ENCODE measurements at places on chromosomes 6 and 20.

DNA sequence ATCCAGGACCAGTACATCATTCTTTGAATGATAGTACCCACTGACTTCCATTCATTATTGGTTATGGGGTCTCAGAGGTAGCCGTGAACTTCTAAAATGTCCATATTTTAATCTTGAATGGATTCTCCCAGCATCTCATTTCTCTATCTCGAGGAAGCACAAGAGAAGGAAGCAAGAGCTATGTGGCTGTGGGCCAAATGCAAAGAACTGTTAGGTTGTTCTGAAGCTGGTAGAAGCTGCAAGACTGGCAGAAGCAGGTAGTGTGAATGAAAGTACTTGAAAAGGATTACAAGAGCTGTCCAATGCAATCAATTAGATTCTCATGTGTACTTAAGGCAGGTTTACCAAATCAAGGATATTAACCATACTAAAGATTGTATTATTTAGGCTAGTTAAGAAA, 1131.8 kb downstream of the GRIK2 start:
- DNase-seq = no peak

GRCh38 chr6:35181933-35182612, 31.7 kb upstream of the SCUBE3 start:
- DNase-seq = no peak

- no peak for DNase-seq
These were observed 311.5 kb downstream of the PLCB1 start for GRCh38 chr20:8443464-8444072.

DNA sequence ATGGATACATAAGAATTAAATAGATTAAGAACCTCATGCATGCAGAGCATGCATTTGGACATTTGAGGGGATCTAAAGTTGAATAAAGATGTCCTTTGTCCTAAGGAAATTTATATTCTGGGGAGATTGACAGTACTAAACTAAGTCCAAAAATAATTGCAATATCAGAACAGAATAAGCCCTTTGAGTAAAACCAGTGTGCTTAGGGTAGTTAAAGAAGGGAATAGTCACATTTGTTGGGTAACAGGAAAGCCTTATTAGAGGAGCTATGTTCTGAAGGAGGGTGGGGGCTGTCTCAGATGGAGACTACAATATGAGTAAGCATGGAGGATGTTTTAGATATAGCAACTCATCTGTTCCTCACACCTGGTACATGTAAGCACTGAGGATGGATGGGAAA, 35.8 kb downstream of the CDC5L start:
- no peak for DNase-seq

- no peak for DNase-seq
These were observed 59.1 kb upstream of the RIPOR2 start for GRCh38 chr6:24994812-24995211.

- DNase-seq = no peak
These were observed 27.2 kb downstream of the GINM1 start for GRCh38 chr6:149593408-149593807.

DNA sequence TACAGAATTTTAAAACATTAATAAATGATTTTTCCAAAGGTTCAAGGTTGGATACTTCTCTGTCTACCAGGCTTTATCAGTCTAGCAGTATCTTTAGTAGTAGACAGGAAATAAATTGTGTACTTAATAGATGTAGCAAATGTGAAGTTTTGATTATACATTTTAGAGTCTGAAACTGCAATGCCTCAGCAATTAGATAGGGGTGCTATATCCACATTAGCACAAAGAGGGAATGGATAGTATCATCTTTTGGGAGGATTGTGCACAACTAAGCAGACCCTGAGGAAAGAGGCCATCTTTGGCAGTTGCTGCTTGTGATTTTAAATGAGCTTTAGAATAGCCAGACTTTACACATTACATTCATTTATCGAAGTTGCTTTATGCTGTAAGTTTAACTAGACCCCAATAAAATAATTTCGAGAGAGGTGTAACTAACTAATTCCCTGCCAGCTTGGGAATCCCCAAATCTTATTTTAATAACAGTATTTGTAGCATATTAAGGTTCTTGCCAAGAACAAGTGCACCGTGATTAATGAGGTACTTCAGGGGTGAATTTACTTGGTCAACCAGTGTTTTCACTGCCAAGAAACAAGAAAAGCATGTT, 2.8 kb downstream of the KCNQ5 start:
- DNase-seq = no peak

- DNase-seq = no peak
These were observed 16.1 kb upstream of the APMAP start for GRCh38 chr20:25008388-25009217.

DNA sequence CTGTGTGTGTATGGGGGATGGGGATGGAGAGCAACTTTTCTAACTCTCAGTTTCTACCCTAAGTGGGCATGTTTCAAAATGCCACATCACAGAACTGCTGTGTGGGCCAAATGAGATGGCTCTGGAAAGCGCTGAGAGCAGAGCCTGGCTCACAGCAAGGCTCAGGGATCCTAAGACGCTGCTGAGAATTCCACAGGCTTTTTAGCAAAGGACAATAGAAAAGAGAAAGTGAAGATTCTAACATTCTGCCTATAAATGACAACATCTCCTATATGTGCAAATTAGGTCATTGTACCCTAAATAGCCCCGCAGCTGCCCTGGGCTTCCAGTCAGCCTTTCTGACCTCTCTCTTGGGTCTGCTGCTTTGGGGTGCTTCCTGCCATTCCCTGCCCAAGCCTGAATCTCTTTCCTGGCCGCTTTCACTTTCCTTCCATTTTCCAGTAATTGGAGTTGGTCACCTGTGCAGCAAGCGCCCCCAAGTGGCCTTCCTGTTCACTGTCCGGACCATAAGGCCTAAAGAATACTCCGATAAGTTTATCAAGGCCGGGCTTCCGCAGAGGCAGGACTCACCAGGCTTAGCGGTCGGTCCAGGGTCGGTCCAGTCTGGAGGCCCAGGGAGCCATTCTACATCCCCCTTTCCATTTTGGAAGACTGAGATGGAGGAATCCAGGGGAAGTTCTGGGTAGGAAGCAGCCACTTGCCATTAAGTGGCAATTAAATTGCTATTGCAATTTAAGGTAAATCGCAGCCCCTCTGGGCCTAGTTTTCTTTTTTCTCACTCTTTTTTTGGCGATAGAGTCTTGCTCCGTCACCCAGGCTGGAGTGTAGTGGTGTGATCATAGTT, 6.7 kb upstream of the DDR1 start:
- peak; percentile 50 for DNase-seq

- no peak for DNase-seq
These were observed 551.0 kb upstream of the BTBD3 start for GRCh38 chr20:11366660-11367059.

GRCh38 chr20:37363221-37364012, 17.5 kb downstream of the SRC start:
- DNase-seq = no peak

GRCh38 chr6:4460586-4461475, 315.4 kb upstream of the CDYL start:
- DNase-seq = no peak

Measured in stimulated activated CD4-positive, alpha-beta T cell treated with anti-CD3 and anti-CD28 coated beads, Interleukin-1b, Interleukin-23, amount 100 ng/mL, for 1 hour (primary cell).